ENCODE measurements at places on chromosomes 1 and 21.

DNA sequence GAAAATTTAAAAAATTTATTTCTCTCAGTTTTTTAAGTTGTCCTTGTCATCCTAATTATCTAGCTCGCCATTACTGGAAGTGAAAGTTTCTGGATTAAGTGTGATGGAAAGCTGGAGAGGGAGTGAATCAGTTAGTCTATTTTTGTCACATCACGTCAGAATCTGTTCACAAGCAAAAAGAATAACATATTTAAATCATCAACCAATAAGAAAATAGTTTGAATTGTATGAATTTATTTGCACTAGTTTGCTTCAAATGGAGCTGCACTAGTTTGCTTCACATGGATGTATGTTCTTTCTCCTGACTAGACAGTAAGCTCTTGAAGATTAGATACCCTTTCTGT lies 22.8 kb downstream of the PHC2 start:
- no peak for DNase-seq

- DNase-seq = no peak
Measured at GRCh38 chr1:7680955-7681268, 90.2 kb upstream of the VAMP3 start.

- no peak for DNase-seq
Measured at GRCh38 chr1:16992102-16992501, 11.7 kb upstream of the MFAP2 start.

DNA sequence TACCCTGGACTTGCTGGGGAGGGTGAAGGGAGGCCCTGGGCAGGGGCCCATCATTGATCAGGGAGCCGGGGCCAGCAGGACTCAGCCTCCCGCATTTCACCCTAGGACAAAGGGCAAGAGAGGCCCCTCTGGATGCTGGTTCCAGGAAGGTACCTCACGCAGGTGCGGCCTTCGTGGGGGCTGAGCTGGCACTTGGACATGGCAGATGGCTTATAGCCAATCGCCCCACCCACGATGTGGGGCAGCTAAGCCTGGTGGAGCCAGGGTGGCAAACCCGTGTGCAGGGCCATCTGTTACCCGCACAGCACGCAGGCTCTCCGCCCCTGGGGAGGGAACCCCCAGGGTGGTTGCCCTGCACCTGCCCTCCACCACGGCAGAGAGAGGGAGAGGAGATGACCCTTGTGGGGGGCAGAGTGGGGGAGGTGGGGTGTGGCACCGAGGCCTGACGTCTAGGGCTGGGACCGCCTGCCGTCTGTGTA lies 2.5 kb downstream of the TFF3 start:
- no peak for DNase-seq

DNA sequence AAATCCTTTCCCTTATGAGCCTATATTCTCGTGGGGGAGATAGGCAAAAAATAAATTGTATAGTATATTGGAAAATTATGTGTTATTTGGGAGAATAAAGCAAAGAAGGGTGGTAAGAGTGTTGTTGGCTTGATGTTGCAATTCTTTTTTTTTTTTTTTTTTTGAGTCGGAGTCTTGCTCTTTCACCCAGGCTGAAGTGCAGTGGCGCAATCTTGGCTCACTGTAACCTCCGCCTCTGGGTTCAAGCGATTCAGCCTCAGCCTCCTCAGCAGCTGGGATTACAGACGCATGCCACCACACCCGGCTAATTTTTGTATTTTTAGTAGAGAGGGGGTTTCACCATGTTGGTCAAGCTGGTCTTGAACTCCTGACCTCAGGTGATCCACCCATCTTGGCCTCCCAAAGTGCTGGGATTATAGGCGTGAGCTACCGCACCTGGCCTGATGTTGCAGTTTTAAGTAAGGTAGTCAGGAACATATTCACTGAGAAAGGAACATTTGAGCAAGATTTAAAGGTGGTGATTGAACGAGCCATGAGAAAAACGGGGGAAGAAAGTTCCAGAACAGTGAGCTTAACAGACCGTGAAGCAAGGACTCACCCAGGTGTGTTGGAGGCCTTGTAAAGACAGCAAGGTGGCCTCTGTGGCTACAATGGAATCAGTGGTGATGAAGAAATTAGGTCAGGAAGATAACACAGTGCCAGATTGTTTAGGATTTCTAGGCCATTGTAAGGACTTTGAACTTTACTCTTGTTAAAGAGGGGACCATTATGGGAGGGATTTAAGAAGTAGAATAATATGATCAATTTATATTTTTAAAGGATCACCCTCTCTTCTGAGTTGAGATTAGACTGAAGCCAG lies 45.8 kb downstream of the RPRD2 start:
- no peak for DNase-seq

GRCh38 chr1:174912264-174912663 lies 87.5 kb upstream of the CACYBP start:
- DNase-seq = peak; percentile 44

DNA sequence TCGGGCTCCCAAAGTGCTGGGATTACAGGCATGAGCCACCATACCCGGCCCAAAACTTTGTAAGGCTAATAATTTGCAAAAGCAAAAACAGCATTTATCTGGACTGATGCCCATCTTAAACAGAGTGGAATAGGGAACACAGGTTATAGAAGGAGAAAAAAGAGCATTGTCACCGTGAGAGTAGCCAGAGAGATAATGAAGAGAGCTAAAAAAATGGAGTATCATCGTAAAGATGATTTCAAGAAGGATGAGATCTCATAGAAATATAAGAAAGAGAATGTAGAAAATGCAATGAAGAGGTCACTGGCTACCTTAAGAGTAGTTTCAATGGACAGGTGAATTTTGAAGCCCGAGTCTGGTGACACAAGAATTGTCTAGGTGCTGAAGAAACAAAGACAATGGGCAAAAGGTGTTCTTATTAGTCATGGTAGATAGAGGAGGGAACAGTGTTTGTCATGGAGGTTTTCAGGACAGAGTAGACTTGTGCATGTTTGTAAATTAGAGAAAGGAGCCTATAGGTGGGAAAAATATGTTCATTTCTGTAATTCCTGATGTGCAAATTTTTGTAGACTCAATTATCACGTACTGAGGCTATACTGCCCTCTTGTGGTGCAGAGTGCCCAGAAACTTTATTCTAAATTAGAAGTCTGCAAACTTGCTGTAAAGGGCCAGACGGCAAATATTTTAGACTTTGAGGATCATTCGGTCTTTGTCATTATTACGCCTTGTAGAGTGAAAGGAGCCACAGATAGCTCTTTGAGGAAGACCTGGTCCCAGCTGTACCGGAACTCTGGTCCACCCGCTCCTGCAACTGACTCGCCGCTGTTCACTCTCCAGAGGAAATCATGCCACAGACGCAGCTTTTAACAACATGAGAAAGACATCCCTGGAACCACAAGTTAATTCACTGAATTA lies 8.1 kb upstream of the TMEM183A start:
- DNase-seq = peak; percentile 10

- no peak for DNase-seq
Measured at GRCh38 chr21:26572702-26573381, at the start of gene CYYR1. CYYR1 (minus strand) TSS chr21:26573286; CDS start chr21:26572940, 346 bp downstream.

DNA sequence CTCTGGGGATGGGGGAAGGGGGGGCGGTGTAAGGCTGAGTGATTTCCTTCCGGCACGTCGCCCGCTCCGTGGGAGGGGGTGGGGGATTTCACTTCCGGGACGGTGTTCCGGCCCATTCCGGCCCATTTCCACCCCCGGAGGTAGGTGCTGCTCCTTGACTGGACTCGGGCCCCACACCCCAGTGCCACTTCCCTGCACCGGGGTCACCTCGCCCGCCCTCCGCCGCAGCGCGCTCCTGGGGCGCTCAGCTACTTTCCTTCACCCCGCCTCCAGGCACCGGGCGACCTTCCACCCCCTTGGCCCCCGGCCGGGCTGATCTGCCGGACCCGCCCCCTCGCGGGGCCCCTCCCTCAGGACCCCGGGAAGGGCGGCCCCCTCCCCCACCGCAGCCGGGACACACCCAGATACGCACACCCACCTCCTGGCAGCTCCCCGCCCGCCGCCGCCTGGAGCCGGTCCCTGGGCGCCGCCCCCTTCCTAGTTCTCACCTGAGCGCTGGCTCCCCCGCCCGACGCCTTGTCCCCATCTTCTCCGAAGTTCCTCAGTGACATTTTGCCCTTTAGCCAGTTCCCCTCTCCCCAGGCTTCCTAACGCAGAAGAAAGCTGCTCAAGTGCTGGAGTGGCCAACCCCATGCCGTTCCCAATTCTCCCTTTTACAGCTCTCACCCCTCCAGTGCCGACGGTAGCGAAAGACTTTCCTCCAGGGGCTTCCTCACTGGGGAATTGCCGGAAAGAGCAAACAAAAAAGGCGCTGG lies at the start of gene ZBTB37:
Gene ZBTB37 (plus strand): TSS at position 115 of the 755 bp plus-strand sequence. CDS start 1,846 bp downstream, outside the sequence.
- DNase-seq = peak; percentile 88

- DNase-seq = no peak
Measured at GRCh38 chr1:234246638-234247116, 126.6 kb upstream of the COA6 start.

GRCh38 chr21:45134279-45135076 lies 60.1 kb downstream of the ADARB1 start:
- no peak for DNase-seq

DNA sequence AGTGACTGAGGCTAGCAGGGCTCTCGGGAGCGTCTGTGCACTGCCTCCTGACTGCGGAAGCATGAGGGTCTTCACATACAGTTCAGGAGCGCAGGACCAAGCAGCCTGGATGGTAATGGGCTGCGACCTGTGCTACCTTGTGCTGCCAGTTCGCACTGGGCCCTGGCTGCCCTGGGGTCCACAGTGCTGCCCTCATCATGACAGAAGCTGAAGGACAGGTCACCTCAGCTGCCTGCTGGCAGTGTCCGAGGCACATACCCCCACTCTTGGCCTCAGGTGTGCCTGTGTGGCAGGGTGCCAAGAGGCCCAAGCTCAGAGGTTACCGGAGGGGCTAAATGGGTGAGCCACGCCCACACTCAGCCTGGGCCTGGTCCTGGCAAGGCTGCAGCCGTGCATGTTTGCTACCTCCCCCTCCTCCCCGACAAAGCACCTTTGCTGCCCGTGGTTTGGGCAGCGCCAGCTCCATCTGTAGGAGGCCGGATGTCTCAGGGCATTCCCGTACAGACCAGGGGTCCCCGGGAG lies 4.4 kb downstream of the JMJD4 start:
- DNase-seq = no peak

GRCh38 chr1:63958556-63958955 lies 184.7 kb downstream of the ROR1 start:
- no peak for DNase-seq

DNA sequence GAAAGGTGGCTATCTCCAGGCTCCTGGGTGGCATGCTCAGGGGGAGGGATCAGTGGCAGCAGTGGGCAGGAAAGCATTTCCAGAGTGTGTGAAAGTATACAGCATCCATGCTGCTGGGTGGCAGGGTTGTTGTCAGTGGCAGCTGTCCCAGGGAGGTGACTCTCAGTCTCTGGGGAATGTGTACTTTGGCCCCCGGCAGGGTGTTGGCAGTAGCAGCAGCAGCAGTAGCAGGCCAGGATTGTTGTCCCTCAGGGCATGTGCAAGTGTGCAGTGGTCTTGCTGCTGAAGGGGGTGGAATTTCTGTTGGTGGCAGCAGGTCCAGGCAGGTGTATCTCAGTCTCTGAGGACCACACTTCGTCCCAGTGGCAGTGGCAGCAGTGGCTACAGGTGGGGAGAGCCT lies 71.7 kb upstream of the GUCA2B start:
- DNase-seq = no peak

DNA sequence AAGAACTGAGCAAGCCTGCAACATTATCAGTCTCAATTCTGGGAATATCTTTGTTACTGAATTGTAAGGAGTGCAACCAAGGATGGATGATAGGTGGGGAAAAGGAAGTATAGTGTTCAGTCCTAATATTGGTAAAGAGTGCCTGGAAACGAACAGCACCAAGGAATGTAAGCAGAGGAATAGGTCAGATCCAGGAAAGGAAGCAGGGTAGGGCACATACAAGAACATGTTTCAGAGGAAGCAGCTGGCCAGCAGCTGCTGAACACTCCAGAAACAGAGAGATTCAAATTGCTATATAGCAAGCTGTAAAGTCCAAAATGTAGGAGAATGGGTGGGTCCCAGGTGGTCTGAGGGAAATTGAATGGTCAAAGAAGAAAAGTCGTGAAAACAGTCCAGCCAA lies 37.9 kb downstream of the CRB1 start:
- no peak for DNase-seq

GRCh38 chr1:11450310-11450709 lies 28.6 kb upstream of the DISP3 start:
- no peak for DNase-seq

DNA sequence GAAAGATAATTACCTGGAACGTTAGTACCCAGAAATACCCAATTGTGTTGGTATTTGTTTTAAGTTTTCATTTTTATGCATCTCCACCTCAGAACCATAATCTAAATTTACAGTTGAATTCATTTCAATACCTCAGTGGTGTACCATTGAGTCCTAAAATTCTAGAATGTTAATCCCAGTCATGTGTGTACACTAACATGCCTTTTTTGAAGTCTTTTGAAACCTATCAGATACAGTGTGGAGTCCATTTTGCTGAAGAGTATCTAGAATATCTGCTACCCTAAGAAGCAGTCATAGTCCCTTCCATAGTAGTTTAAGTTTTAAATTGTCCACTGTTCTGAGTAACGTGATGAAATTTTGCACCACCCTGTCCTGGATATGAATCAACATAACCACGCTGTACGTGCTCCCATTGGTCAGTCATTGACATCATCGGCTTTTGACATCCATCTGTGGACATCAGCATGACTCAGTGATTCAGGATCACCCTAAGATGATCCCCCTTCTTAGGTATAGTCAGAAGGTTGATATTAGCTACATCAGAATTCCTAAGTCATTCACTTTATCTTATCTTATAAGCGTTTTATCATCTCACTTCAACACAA lies 7.5 kb upstream of the ASH1L start:
- DNase-seq = no peak

- DNase-seq = no peak
Measured at GRCh38 chr1:70090141-70090540, 115.2 kb downstream of the LRRC40 start.

DNA sequence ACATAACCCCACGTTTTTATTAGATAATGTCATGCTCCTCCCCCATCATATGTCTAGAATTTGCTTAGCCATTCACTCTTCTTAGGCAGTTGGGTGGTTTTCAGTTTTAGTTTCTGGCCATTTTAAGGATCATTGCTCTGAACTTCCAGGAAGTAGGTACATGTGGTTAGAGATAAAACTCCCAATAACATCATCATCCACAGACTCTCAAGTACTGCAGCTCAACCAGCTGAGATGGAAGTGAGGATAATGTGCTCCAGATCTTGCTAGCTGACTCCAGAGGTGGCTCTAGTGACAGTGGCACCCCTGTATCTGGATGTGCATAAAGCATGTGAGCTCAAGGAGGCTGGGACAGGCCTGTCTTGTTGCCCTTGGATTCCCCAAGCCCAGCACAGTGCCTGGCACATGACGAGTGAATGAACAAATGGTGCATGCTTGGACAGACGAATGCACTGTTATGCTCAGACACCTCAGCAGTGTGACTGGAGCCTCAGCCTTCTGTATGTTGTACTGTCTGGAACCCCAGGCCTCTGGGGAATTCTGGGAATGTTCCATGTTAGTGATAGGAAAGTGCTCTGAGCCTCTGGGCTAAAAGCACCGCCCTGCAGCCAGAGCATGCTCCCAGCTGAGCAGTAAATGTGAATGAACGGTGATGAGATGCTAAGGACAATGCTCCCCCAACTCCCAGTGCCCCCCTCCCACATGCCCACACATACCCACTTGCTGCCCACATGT lies 16.4 kb upstream of the KCNN3 start:
- no peak for DNase-seq

GRCh38 chr1:164617377-164618201 lies 58.6 kb downstream of the PBX1 start:
- no peak for DNase-seq

GRCh38 chr1:76763738-76764137 lies 103.5 kb upstream of the ST6GALNAC5 start:
- no peak for DNase-seq

- no peak for DNase-seq
Measured at GRCh38 chr1:110471131-110471530, 20.2 kb downstream of the PROK1 start.
